Endothelial cell (in vitro differentiated cells): ENCODE measurements at places on chromosomes 7 and 10.

DNA sequence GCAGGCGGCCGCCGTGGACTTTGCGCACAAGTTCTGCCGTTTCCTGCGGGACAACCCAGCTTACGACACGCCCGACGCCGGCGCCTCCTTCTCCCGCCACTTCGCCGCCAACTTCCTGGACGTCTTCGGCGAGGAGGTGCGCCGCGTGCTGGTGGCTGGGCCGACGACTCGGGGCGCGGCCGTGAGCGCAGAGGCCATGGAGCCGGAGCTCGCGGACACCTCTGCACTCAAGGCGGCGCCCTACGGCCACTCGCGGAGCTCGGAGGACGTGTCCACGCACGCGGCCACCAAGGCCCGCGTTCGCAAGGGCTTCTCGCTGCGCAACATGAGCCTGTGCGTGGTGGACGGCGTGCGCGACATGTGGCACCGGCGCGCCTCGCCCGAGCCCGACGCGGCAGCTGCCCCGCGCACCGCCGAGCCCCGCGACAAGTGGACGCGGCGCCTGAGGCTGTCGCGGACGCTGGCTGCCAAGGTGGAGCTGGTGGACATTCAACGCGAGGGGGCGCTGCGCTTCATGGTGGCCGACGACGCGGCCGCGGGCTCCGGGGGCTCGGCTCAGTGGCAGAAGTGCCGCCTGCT lies 14.1 kb downstream of the SH2B2 start:
- H3K27me3 ChIP-seq, result peaks cover 2% of the 10 kb centered on the region
- H3K4me1 ChIP-seq, result peaks cover 6% of the 10 kb centered on the region
- H3K4me3 ChIP-seq, result no peak overlapping the region
- no peak overlapping the region for H3K27ac ChIP-seq
- peak; percentile 82 for DNase-seq

DNA sequence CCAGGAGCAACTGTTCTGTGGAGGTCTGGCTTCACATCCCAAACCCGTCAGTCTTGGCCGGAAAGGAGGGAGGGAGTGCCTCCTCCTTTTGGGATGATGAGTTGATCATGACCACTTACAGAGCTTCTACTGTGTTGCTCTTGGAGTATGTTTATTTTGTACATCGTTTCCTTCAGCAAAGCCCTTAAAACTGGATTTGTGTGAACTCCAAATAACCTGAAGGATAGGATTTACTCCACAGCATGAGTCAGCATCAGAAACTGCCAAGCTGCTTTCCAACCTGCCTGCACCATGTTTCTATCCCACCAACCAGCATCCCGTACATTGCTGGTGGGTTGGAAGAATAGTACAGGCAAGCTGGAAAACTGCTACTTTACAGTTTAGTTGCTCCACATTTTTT lies 3.5 kb downstream of the CCDC201 start:
- no peaks in the 10 kb centered on the region for H3K27me3 ChIP-seq
- H3K27ac ChIP-seq, result no peak overlapping the region
- no peaks in the 10 kb centered on the region for H3K4me1 ChIP-seq
- no peak overlapping the region for H3K4me3 ChIP-seq

- H3K36me3 ChIP-seq, result no peaks in the 10 kb centered on the region
- DNase-seq, result no peak
- H3K27me3 ChIP-seq, result no peaks in the 10 kb centered on the region
These were observed 541.6 kb upstream of the FZD8 start for GRCh38 chr10:36183726-36184125.

DNA sequence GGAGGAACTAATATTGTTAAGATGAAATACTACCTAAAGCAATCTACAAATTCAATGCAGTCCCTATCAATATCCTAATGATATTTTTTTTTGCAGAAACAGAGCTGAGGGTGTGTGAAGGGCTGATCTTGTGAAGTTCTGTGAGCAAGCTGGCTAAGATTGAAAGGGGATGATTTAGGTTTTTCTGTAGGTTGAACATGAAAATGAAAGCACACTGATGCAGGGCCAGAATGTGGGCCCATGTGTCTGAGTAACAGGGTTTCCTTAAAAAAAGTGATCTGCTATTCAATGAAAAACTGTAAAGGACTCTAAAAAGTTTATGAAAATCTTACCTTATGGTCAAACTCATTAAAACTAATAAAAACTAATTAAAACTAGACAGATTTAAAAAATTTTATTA lies 47.4 kb downstream of the GRB10 start:
- no peak overlapping the region for H3K4me3 ChIP-seq
- H3K27me3 ChIP-seq, result peaks cover 9% of the 10 kb centered on the region
- H3K36me3 ChIP-seq, result peaks cover 25% of the 10 kb centered on the region
- peaks cover 53% of the 10 kb centered on the region for H3K4me1 ChIP-seq
- no peak overlapping the region for H3K27ac ChIP-seq
- DNase-seq, result no peak

DNA sequence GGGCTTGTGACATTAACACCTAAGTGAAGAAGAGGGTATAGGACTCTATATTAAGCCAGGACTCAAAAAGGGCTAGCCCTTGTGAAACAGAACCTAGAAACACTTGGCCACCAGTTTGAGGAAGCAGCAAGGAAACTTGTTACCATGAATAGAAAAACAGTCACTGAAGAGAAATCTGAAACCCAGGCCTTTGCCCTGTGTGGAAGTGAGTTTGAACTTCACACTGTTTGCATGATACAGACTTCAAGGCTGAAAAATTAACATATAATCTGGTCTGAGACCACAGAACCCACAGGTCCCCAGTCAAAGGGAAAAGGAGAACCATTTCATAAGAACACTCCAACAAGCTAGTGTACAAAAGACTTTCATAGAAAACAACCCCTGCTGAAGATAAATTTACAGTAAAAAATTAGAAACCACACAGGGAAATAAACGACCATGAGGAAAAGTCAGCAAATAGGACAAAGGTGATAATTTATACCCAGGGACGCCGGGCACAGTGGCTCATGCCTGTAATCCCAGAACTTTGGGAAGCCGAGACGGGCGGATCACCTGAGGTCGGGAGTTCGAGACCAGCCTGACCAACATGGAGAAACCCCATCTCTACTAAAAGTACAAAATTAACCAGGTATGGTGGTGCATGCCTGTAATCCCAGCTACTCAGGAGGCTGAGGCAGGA lies 76.1 kb downstream of the SKIDA1 start:
- DNase-seq, result no peak
- peaks cover 8% of the 10 kb centered on the region for H3K4me1 ChIP-seq
- H3K36me3 ChIP-seq, result no peaks in the 10 kb centered on the region
- H3K4me3 ChIP-seq, result no peak overlapping the region
- no peak overlapping the region for H3K27ac ChIP-seq

DNA sequence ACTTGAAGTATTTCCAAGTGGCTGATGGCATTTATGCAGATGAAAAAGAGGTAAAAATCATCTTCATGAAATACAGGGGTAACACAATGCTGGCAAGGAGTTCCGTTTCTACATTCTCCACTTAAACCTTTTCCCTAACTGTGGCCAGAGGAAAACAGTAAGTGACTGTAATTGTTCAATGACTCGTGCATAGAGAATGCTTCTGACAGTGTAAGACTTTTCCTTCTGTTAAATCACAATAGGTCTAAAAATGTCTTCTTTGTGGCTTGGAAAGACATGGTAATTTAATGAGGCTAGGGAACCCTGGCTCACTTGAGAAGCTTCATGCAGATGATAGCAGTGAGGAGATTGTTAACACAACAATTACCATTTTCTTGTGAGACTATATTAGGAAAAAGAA lies 50.3 kb upstream of the RSU1 start:
- H3K27ac ChIP-seq, result peak overlapping the region; percentile 58
- no peak for DNase-seq
- H3K36me3 ChIP-seq, result no peaks in the 10 kb centered on the region
- peaks cover 3% of the 10 kb centered on the region for H3K27me3 ChIP-seq
- no peak overlapping the region for H3K4me3 ChIP-seq

- no peak overlapping the region for H3K27ac ChIP-seq
- peaks cover 2% of the 10 kb centered on the region for H3K27me3 ChIP-seq
- DNase-seq, result no peak
- H3K36me3 ChIP-seq, result no peaks in the 10 kb centered on the region
These were observed 33.7 kb upstream of the CHCHD3 start for GRCh38 chr7:133115596-133115995.

DNA sequence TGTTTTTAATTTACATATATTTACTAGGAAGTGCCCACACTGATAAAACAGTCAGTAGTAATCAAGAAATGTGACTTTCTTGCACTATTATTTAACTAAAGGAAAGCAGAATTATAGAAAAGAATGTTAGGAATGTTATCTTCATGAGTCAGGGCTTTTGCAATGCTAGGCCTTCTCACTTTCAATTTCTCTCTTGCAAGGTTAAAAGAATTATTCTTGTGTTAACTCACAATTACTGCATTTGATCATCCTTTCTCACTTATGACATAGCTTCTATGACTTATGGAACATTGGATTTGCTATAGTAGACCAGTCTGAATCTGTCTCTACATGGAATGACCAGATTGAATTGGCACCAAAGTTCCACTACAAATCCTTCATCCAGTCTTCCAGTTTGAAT lies 192.4 kb downstream of the SDK1 start:
- no peak for DNase-seq
- no peaks in the 10 kb centered on the region for H3K36me3 ChIP-seq
- H3K4me1 ChIP-seq, result no peaks in the 10 kb centered on the region
- H3K4me3 ChIP-seq, result no peak overlapping the region

- DNase-seq, result no peak
- H3K4me3 ChIP-seq, result no peak overlapping the region
- H3K27ac ChIP-seq, result no peak overlapping the region
- no peaks in the 10 kb centered on the region for H3K27me3 ChIP-seq
- H3K36me3 ChIP-seq, result peaks cover 7% of the 10 kb centered on the region
These were observed 35.9 kb upstream of the ELMO1 start for GRCh38 chr7:37484426-37485073.
